ENCODE measurements at places on chromosomes 2 and 18.

GRCh38 chr2:129439406-129440302, 539.8 kb upstream of the RAB6C start:
- no peak for DNase-seq

DNA sequence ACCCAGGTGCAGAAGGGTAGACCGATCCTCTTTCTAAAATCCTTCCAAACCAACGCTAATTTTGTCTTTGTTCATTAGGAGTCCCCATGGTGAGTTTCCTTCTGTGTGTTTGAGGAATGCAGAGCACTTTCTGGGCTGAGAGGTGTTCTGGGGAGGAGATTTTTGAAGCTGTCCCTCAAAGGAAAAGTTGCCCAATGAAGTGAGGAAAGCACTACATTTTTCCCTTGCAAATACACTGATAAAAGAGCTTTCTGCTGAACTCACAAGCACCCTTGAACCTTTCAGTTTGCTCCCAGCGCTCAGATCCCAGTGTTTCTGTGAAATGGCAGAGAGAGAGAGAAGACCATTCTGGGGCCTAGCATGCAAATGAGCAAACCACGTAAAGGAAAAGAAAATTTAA, 299.6 kb upstream of the FANCL start:
- no peak for DNase-seq

- no peak for DNase-seq
Observed at GRCh38 chr2:32835148-32835547, 111.6 kb upstream of the LTBP1 start.

- no peak for DNase-seq
Observed at GRCh38 chr2:1305342-1306013, 107.8 kb upstream of the TPO start.

DNA sequence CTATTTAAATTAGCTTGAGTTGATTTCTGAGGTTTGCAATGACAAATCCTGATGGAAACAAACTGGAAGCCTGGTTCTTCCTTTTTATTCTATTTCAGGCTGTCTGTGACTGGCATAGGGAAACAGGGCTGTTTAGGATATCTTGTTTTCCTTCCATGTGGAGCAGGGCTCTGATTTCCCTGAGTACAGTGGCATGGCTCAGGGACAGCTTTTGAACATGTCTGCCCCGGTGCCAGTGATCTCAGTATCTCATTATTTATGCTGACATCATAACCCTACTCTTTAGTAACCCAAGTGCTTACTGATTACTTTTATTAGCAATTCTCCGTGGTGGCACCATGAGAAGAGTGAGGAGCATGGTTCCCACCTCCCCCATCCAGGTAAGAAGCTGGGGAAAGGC, 720.3 kb downstream of the GALR1 start:
- no peak for DNase-seq

- no peak for DNase-seq
Observed at GRCh38 chr2:219675221-219675620, 47.8 kb downstream of the SLC4A3 start.

All from kidney glomerular epithelial cell (primary cell).